ENCODE measurements at places on chromosomes 4 and X. TPM values are rescaled to one million over a fixed set of nuclear protein-coding genes. Genes with fewer than 3 reads are reported as not detected.

- no peak overlapping the region for H3K4me3 ChIP-seq
- no peaks in the 10 kb centered on the region for H3K36me3 ChIP-seq
- H3K27me3 ChIP-seq, result no peaks in the 10 kb centered on the region
- DNase-seq, result no peak
These were observed 123.7 kb downstream of the ANAPC4 start for GRCh38 chr4:25500626-25501316.

DNA sequence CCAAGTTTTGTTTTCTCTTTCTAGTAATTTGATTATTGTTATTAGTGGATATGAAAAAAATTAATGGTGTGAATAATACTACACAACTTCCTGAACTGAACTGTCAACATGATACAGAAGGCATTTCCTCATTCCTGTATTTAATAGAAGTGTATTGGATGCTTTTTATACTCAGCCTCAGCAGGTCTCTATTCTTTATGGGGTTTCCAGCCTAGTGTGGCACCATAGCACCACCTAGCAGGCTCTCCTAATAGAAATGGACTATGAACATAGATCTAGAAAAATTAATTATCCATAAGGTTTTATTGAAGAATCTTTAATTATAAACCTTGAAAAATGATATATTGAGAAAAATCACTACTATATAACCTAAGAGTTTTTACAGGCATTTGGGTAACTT lies 52.4 kb downstream of the GLRB start:
- H3K27ac ChIP-seq, result no peak overlapping the region
- H3K4me3 ChIP-seq, result no peak overlapping the region
- no peaks in the 10 kb centered on the region for H3K27me3 ChIP-seq
- no peaks in the 10 kb centered on the region for H3K4me1 ChIP-seq
- DNase-seq, result no peak

DNA sequence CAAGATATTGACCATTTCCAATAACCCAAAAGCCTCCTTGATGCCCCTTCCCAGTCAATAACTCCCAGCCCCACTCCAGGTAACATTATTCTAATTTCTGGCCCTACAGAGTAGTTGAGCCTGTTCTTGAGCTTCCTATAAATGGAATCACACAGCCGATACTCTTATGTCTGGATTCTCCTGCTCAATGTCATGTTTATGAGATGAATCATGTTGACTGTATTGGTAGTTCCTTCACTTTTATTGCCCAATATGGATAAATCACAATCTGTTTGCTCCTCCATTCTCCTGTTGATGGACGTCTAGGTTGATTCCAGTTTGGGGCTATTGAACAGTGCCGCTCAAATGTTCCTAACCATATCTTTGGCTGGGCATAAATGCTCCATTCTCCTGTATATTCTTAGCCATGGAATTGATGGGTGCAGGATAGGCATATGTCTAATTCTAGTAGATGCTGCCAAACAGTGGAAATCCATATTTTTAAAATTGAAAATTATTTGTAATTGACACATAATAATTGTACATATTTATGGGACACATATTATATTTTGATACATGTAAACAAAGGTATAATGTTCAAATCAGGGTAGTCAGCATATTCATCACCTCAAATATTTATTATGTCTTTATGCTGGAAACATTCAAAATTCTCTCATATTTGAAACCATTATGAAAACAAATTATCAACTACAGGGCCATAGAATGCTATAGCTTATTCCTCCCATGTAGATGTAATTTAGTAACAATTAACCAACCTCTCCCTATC lies 40.5 kb upstream of the SLC2A9 start:
- H3K4me3 ChIP-seq, result no peak overlapping the region
- H3K4me1 ChIP-seq, result peaks cover 8% of the 10 kb centered on the region
- H3K36me3 ChIP-seq, result no peaks in the 10 kb centered on the region
- H3K27me3 ChIP-seq, result no peaks in the 10 kb centered on the region

DNA sequence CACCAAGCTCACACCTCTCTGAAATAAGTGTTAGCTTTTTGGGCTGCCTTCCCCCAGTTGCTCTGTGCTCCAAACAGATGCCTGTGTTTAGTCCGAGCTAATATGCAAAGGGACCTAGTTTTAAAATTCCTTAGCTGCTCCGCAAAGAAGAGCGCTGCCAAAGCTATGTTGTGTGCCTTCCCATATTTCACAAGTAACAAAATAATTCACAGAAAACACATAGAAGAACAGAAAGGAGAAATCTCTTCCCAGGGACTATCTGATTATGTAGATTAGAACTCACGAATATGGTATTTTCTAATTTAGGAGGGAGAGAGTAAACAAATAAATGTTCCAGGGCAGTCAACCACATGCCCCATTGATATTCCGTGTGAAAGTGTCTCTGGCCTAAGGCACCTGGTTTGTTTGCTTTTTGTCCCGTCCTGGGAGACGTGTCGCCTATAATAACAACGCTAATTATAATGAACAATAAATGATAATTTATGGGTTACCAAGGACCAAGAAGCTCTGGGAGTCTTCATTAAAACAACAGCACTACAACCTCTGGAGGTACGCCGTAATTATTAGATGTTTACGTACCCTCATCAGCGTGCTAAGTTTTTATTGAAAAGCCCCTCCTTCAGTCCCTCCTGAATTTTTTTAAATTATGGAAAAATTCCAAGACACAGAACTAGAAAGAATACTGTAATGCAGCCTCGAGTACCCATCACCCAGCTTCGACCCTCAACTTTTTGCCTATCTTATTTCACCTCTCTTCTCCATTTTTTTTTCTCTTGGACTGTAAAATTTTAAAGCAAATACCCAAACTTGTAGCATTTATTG lies 1.2 kb upstream of the CCNG2 start:
- DNase-seq, result no peak
- H3K27ac ChIP-seq, result peak overlapping the region; percentile 94
- no peaks in the 10 kb centered on the region for H3K27me3 ChIP-seq
- peak overlapping the region; percentile 91 for H3K4me3 ChIP-seq
- H3K36me3 ChIP-seq, result peaks cover 11% of the 10 kb centered on the region
- H3K4me1 ChIP-seq, result peaks cover 31% of the 10 kb centered on the region

GRCh38 chr4:86918539-86919072 lies 16.2 kb upstream of the AFF1 start:
- no peak overlapping the region for H3K4me3 ChIP-seq
- H3K36me3 ChIP-seq, result no peaks in the 10 kb centered on the region
- no peak overlapping the region for H3K27ac ChIP-seq
- H3K4me1 ChIP-seq, result no peaks in the 10 kb centered on the region
- no peak for DNase-seq

DNA sequence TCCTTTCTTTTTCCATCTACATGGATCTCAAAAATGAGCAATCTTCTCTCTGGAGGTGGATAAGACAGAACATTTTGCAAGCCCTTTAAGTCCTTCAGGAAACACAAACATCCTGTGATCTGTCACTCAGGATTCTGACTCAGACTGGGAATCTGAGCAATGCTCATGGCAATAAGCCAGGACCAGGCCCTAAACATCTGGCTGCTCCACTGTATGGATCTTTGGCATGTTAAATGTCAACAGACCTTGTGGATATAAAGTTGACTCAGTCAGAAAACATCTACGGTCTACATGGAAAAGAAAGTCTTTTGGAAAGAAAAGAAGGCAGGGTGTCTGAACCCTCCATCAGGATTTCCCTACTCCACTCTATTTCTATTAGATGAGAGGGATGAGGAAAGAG lies 17.8 kb upstream of the CHIC2 start:
- H3K36me3 ChIP-seq, result no peaks in the 10 kb centered on the region
- peak; percentile 57 for DNase-seq
- H3K27ac ChIP-seq, result no peak overlapping the region
- no peaks in the 10 kb centered on the region for H3K4me1 ChIP-seq
- no peak overlapping the region for H3K4me3 ChIP-seq
- H3K27me3 ChIP-seq, result peaks cover 13% of the 10 kb centered on the region

DNA sequence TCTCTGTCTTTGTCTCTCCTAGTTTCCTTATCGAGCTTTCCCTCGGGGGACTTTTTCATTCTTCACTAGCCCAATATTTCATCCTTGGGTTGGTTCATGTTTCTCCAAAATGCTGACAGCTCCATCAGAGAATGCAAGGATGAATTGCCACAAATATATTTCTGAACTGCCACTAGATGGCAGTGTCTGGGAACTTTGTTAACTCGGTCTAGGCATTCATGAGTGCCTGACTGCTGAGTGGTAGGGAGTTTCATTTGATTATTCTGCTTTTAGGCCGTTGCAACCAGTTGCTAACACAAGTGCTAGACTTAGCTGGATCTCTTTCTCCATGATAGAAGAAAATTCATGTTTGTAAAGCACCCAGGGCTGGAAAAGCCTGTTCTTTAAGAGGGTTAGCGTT lies 73.5 kb upstream of the RAP2C start:
- no peaks in the 10 kb centered on the region for H3K4me1 ChIP-seq
- H3K4me3 ChIP-seq, result no peak overlapping the region
- DNase-seq, result peak; percentile 12
- no peaks in the 10 kb centered on the region for H3K36me3 ChIP-seq
- no peak overlapping the region for H3K27ac ChIP-seq
- no peaks in the 10 kb centered on the region for H3K27me3 ChIP-seq

The UGT2B11 gene
- not detected for total RNA-seq

The MUC7 gene
- not detected for total RNA-seq

The NUDT10 gene
- total RNA-seq, result 1.3 TPM

The GAGE12H gene
- total RNA-seq, result not detected

The PRSS12 gene
- 88.9 TPM for total RNA-seq

The CYBB gene
- 12.0 TPM for total RNA-seq
